A549 treated with CORT108297 at 1 μM for 4 hours (cell line): ENCODE measurements at places on chromosomes 11 and 22. TPM values are rescaled to one million over a fixed set of nuclear protein-coding genes. Genes with fewer than 3 reads are reported as not detected.

SCN2B gene
- total RNA-seq, result not detected in 5 replicates

CHRM1 gene
- 0.02 to 0.16 TPM (median 0.03 TPM) in 4 of 5 replicates, not detected in the other for total RNA-seq

CARNS1 gene
- 0.09 to 0.29 TPM (median 0.21 TPM) in 5 replicates for total RNA-seq

GGTLC3 gene
- not detected in 5 replicates for total RNA-seq

CASP1 gene
- 0.13 to 0.52 TPM (median 0.32 TPM) in 4 of 5 replicates, not detected in the other for total RNA-seq

PATE2 gene
- not detected in 5 replicates for total RNA-seq

BIK gene
- 1.1 to 1.7 TPM (median 1.2 TPM) in 5 replicates for total RNA-seq

PLEKHA7 gene
- 19.9 to 28.7 TPM (median 25.5 TPM) in 5 replicates for total RNA-seq

VSTM5 gene
- not detected in 5 replicates for total RNA-seq

OR10A2 gene
- total RNA-seq, result not detected in 5 replicates

NKAPD1 gene
- total RNA-seq, result 12.1 to 18.8 TPM (median 14.4 TPM) in 5 replicates

UPB1 gene
- total RNA-seq, result not detected in 5 replicates

TRIM21 gene
- total RNA-seq, result 20.9 to 22.6 TPM (median 21.9 TPM) in 5 replicates

PGR gene
- total RNA-seq, result not detected in 5 replicates

MUC5B gene
- total RNA-seq, result 2.4 to 4.2 TPM (median 3.0 TPM) in 5 replicates

EHF gene
- 0.58 to 0.81 TPM (median 0.69 TPM) in 5 replicates for total RNA-seq

DNAJB13 gene
- 0.15 to 0.50 TPM (median 0.41 TPM) in 5 replicates for total RNA-seq

ISX gene
- total RNA-seq, result not detected in 5 replicates

F2 gene
- total RNA-seq, result 2.0 to 3.2 TPM (median 2.4 TPM) in 5 replicates

HBB gene
- not detected in 5 replicates for total RNA-seq

MIOX gene
- 0.12 TPM in 1 of 5 replicates, not detected in the others for total RNA-seq

SERPING1 gene
- total RNA-seq, result 0.38 to 0.85 TPM (median 0.66 TPM) in 5 replicates

SLC22A9 gene
- not detected in 5 replicates for total RNA-seq

PKP3 gene
- 26.3 to 41.8 TPM (median 39.9 TPM) in 5 replicates for total RNA-seq

TEF gene
- 0.85 to 1.1 TPM (median 0.93 TPM) in 5 replicates for total RNA-seq

MS4A15 gene
- total RNA-seq, result not detected in 5 replicates

PNPLA3 gene
- total RNA-seq, result 0.68 to 1.2 TPM (median 0.95 TPM) in 5 replicates

CYTH4 gene
- total RNA-seq, result 0.70 to 1.3 TPM (median 1.0 TPM) in 5 replicates

FOSL1 gene
- 148 to 236 TPM (median 164 TPM) in 5 replicates for total RNA-seq

NCAM1 gene
- not detected in 5 replicates for total RNA-seq

DDT gene
- 108 to 180 TPM (median 165 TPM) in 5 replicates for total RNA-seq

NRXN2 gene
- 0.15 to 0.40 TPM (median 0.23 TPM) in 5 replicates for total RNA-seq

CNIH2 gene
- 1.6 to 2.5 TPM (median 2.4 TPM) in 5 replicates for total RNA-seq

SLC35E4 gene
- 5.3 to 8.0 TPM (median 7.0 TPM) in 5 replicates for total RNA-seq

ARHGEF17 gene
- 8.4 to 13.9 TPM (median 13.6 TPM) in 5 replicates for total RNA-seq

CEP126 gene
- total RNA-seq, result 2.9 to 4.1 TPM (median 3.4 TPM) in 5 replicates

C22orf42 gene
- not detected in 5 replicates for total RNA-seq

ASPHD2 gene
- total RNA-seq, result 0.71 to 1.5 TPM (median 1.4 TPM) in 5 replicates

CHADL gene
- not detected in 5 replicates for total RNA-seq

GRIA4 gene
- not detected in 5 replicates for total RNA-seq

OR8G5 gene
- not detected in 5 replicates for total RNA-seq

TRIM51 gene
- not detected in 5 replicates for total RNA-seq

CDC42BPG gene
- total RNA-seq, result 1.0 to 3.0 TPM (median 1.8 TPM) in 5 replicates

CD59 gene
- 734 to 918 TPM (median 856 TPM) in 5 replicates for total RNA-seq

OR8U1 gene
- total RNA-seq, result not detected in 5 replicates
